ENCODE measurements at places on chromosomes 6 and 20. TPM values are rescaled to one million over a fixed set of nuclear protein-coding genes. Genes with fewer than 3 reads are reported as not detected.

DNA sequence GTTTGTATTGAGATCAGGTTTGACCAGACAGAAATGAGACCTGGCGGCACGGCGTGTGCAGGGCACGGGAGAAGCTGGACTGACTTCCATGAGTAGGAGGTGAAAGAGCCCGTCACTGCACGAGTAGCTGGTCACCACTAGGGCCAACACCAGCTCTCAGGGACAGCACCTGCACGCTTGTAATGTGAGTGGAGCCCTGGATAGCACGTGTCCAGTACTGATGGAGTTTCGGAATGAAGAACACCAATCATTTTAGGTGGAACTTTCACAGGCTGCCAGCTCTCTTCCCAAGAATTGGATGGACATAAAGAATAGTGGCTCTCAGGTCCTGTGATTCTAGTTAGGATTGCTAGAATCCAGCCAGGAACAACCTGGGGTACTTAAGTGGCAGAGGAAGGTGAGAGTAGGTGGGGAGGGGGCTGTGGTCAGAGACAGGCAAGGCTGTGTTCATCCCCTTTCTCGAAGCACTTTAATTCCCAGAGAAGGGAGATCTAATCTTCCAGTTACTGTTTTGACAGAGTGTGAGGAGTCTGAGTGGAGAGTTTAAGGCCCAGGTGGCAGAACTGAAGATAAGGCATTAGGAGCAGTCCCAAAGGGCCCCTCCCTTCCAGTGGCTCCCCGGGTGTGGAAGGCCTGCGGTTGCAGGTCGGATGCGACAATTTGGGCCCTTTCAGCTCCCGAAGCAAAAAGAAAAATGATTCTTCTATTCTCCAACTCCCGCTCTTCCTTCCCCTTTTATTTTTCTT is 314.8 kb downstream of the QKI start:
- DNase-seq: no peak

DNA sequence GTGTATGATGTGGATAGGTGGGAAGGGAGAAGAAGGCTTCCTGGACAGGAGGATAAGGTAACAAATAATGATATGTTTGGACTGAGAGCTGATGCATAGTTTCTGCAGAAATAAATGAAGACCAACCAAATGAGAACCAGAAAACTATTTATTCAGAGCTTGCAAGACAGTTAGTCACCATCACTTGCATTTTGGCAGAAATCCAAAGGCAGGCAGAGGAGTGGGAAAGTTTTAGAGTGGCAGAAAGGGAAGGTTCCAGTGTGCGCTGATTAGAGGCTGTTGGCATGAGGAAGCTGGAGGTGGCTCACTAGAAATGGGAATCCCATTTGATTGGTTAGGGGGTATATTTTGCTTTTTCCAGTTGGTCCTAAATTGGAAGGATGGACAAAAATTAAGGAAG is 13.0 kb upstream of the F13A1 start:
- DNase-seq: no peak

GRCh38 chr6:34696189-34696738 is 303 bp downstream of the ILRUN start:
- DNase-seq: peak; percentile 56

GRCh38 chr6:125489579-125490285 is 188.0 kb upstream of the HDDC2 start:
- DNase-seq: no peak

DNA sequence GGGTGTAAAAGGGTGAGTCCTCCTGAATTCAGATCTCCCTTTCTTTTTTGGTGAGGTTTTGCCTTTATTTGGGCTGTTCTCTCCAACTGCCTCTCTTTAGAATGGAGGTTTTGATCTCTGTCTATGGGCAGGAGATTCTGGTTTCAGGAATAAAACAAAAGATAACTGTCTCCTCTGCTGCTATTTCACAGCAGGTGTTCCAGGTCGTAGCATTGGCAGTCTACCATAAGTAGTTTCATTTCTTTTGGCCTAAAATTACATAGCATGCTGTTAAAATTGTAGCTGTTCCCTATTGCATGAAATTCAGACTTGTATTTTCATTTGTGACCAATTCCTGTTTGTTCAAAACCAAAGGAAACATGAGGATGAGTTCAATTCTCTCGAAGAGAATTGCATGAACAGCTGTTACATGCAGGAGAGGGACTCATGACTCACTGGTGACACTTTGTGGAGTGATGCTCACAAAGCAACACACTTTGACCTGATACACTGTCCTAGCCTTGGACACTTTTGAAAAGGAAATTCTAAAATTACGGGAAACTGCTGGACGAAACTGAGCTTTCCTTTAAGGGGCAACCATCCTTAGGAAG is 76.8 kb upstream of the SIRPG start:
- peak; percentile 24 for DNase-seq

DNA sequence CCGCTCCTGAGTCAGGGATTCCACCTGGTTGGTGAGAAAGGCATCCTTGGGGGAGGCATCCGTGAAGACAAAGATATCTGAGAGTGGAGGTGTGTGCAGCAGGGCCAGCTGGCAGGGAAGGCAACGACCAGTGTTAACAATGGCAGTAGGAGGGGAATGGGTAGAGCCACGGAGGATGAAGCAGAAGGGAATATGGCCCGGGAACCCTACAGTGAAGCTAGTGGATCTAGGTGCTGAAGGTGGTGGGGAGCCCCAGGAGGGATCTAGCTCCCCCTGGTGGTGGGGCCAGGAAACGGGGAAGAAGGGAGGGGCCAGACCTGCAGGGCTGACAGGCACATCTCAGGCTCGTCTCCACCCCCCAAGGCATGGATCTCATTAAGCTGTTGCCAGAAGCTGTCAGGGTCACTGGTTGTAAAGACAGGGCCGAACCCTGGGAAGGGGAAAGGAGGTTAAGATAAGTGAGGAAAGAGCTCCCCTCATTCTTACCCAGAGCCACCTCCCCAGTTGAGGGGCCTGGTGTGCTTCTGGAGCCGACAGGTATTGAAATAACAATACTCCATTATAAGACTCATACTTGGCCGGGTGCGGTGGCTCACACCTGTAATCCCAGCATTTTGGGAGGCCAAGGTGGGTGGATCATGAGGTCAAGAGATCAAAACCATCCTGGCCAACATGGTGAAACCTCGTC is 7.3 kb downstream of the VWA7 start:
- peak; percentile 73 for DNase-seq

DNA sequence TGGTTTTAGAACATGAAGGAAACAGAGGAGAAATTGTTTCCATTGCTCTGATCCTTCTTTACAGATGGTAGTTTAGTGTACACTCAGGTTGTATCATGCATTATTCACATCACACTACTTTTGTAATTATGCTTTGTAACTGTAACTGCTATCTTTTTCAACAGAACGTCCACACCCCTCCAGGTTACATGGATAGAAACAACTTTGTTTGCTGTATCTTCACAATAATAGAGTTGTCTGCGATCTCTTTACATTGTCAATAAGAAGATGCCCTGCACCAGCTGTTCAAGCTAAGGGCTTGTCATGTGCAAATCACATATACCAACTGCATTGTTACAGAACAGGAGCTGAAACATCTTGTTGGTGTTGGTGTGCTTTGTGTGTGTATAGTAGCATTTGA is 67.9 kb upstream of the MAP7 start:
- DNase-seq: no peak

- DNase-seq: no peak
Observed at GRCh38 chr20:24744747-24745146, 204.3 kb upstream of the CST7 start.

GRCh38 chr6:81865712-81866111 is 113.2 kb upstream of the TENT5A start:
- peak; percentile 84 for DNase-seq

DNA sequence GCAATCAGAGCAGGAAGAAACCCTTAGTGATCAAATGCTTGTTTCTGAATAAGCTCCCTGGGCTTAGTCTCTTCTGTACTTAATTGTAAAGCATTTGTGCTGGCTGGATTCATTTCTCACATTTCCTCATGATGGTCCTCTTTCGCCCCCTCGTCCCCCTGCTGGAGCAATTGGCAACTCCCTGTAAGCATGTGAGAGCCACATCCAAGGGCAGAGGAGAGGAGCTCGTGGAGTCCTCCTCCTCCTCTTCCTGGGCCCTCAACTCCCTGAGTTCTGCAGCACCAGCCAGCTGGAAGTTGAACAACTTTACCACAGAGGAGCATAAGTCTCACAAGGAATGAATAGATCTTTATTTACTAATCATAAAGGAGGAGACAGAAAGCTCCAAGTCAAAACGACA is 12.6 kb downstream of the ANKEF1 start:
- DNase-seq: no peak

DNA sequence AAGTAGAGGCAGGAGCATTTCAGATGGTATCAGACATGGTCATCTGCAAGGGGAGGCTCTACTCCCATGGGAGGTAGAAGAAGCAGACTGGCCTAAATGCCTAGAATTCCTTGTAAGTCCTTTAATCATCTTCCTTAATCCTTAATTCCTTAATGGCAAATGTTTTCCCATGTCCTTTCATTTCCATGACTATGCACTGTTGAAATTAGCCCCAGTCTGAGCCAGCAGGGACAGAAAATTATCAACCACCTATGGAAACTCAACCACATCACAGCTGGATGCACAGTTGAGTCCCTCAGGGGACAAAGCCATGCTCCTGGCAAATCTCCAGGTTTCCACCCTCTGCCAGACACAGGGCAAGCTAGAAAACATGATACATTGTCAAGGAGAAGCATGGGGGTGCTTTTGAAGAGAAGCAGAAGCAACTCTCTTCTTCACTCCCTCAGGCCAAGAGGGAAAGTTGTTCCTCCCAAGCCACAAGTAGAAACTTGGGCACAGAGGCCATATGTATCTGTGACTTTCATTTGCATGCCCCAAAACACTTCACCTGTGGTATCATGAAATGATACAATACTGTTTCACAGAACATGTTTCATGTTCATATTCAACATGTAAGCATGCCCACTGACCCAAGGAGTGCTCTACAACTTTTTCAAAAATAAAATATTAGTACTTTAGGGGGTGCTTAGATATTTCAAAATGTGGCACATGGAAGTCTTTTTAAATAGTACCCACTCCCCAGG is 683.6 kb downstream of the KIF16B start:
- DNase-seq: no peak

- DNase-seq: peak; percentile 47
Observed at GRCh38 chr6:24126586-24127192, 674 bp downstream of the NRSN1 start.

DNA sequence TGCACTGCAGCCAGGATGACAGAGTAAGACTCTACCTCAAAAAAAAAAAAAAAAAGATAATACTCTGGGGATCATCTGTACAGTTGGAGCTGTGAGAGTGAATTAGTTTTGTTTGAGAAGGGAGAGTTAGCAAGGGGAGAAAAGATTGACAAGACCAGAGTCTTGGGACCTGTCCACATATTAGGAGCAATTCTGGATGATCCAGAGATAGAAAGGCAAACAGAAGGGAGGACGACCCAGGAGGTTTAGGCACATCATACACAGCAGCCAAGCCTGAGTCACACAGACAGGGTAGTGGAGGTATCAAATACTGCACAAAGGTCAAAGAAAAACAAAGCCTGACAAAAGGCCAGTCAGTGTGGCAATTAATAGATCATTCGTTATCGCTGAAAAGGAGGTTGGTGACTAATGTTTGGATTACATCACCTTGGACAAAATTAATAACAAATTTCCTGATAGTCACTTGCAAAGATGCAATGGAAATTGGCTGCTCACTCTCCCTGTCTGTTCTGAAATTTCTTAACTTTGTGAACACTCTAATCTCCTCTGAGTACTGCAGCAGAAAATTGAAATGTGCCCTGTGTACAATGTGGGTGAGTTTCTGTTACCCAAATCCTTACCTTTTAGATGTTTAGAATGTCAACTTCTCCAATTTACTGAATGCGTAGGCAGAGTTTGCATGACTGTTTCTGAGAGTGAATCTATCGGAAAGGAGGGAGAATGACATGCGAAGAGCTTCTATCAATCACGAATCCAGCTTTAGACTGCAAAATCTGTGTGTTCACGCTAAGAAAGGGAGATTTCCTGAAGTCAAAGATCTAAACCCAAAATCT is 105.4 kb downstream of the TSHZ2 start:
- DNase-seq: no peak

GRCh38 chr6:140459209-140459608 is 1084.8 kb upstream of the CITED2 start:
- DNase-seq: peak; percentile 47

- DNase-seq: no peak
Observed at GRCh38 chr6:149763866-149764265, 14.3 kb downstream of the PCMT1 start.

DNA sequence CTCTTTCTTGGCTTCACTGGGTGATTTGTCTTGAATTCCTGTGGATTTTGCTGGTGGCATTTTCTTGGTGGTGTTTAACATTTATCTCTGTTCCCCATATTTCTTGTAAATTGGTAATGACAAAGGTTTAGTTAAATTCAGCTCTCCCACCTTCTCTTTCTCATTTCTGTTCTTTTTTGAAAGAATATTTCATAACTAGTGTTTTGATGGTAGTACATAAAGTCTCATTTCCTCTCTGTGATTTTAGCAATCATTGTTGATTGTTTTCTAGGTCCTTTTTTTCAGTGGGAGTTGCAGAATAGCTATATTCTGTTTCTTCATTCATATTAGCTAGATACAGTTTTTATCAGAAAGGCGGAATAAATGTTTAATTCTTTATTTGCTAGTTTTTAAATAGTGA is 73.1 kb downstream of the QKI start:
- no peak for DNase-seq

DNA sequence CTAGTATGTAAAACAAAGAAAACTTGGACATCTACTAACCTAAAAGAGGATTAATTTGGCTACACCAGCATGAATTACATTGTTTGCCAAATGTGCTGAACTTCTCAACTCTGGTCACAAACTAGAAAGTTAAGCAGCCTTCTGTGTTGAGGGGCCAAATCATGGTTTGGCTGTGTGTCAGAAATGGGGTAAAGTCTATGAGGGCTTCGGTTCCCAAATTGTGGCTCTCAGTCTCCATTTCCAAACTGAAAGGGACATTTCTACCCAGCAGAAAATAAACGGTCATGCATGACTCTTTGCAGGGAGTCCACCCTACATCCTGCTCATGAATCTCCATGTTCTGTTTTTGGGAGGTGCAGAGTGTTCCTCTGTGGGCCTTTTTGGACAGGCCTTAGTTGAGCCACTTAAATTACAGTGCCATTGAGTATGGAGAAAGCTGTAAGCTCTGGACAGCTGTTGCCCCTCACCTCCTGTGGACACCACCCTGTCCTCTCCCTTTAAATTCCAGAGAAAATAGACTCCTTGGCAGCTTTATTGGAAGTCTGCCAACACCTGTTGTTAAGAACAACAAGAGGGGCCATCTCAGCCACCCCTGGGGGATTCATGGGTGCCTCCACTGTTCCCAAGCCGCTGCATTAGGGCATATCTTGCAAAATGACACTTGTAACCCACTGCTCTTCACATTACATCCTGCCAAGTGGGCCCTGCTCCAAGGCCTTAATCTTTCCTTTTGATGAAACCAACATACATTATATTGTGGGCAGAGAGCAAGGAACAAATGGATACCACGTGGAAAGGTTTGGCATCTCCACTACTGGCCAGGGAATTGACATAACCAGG is 27.5 kb upstream of the SNRPC start:
- DNase-seq: no peak

The DAAM2 gene
- total RNA-seq: 0.20 TPM

The MICB gene
- 5.0 TPM for total RNA-seq

The PSORS1C1 gene
- total RNA-seq: 6.7 TPM

The AFG1L gene
- 1.5 TPM for total RNA-seq

The TNFRSF6B gene
- 3.2 TPM for total RNA-seq

The HM13 gene
- total RNA-seq: 31.6 TPM
